ENCODE measurements at places on chromosomes 11 and 22.

DNA sequence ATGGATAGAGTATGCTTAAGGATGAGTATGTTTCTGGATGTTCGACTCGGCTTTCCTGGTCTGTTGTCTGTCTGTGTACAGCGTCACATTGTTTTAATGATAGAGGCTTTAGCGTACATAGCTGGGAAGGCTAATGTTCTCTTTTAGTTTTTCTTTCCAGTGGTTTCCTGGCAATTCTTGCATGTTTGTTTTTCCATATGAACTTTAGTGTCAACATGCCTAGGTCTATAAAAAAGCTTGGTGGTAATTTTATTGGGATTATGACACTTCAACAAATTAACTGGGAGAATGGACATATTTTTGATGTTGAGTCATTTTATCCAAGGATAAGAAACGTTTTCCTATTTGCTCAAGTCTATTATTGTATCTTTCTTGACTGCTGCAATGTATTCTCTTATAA, 17.6 kb downstream of the F2 start:
- H3K4me3 ChIP-seq = no peak overlapping the region
- DNase-seq = no peak
- no peaks in the 10 kb centered on the region for H3K4me1 ChIP-seq
- peaks cover 7% of the 10 kb centered on the region for H3K36me3 ChIP-seq
- H3K27ac ChIP-seq = peak overlapping the region; percentile 16

DNA sequence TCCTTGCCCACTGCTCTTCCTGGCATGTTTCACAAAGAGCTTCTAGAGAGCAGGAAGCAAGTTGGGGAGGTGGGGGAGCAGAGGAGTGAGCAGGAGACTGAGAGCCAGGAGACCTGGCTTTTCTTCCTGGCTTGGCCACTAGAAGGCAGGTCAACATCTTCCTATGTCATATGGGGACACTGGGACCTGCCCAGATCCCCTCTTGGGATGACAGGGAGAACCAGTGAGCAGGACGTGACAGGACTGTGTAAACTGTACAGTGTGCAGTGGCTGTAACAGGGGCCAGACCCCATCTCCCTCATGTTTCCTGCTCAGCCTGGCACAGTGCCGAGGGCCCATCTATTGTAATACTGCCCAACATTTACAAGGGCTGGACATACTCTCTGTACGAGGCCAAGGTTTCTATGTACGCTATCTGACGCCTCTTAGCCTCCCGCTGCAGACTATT, 29.4 kb downstream of the GDPD5 start:
- peaks cover 13% of the 10 kb centered on the region for H3K4me1 ChIP-seq
- no peaks in the 10 kb centered on the region for H3K27me3 ChIP-seq
- no peak overlapping the region for H3K27ac ChIP-seq
- H3K36me3 ChIP-seq = no peaks in the 10 kb centered on the region
- DNase-seq = no peak
- no peak overlapping the region for H3K4me3 ChIP-seq

DNA sequence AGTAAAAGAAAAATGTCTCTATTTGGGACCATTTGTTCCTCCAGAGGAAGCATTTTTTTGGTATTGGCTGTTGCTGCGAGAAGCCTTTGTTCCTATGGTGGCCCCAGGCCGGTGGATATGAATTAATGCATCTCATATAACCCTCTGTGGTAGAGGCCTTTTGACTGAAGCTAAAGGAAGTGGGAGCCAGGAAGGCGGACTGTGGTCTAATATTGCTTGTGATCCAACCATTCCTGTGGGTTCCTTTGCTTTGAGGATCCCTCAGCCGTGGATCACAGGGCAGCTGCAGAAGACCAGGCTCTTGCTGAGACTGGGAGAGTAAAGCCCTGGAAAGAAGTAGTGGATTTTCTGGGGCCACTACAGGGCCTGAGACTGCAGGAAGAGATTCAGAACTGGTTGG, 68.3 kb upstream of the NAV2 start:
- H3K36me3 ChIP-seq = no peaks in the 10 kb centered on the region
- H3K4me1 ChIP-seq = peaks cover 8% of the 10 kb centered on the region
- H3K27ac ChIP-seq = no peak overlapping the region
- H3K27me3 ChIP-seq = no peaks in the 10 kb centered on the region

- H3K4me1 ChIP-seq = peaks cover 12% of the 10 kb centered on the region
- no peaks in the 10 kb centered on the region for H3K27me3 ChIP-seq
- no peak overlapping the region for H3K27ac ChIP-seq
- no peak overlapping the region for H3K4me3 ChIP-seq
- no peaks in the 10 kb centered on the region for H3K36me3 ChIP-seq
Observed at GRCh38 chr22:17931400-17931825, 92.9 kb downstream of the MICAL3 start.
